ENCODE measurements at places on chromosomes 4 and X.
A peak's percentile ranks its signal among the peaks of the same experiment; 100 is the strongest.

- DNase-seq = no peak
Measured at GRCh38 chr4:41358647-41359421, 102.1 kb downstream of the UCHL1 start.

- DNase-seq = no peak
Measured at GRCh38 chr4:16271411-16271810, 45.1 kb upstream of the TAPT1 start.

DNA sequence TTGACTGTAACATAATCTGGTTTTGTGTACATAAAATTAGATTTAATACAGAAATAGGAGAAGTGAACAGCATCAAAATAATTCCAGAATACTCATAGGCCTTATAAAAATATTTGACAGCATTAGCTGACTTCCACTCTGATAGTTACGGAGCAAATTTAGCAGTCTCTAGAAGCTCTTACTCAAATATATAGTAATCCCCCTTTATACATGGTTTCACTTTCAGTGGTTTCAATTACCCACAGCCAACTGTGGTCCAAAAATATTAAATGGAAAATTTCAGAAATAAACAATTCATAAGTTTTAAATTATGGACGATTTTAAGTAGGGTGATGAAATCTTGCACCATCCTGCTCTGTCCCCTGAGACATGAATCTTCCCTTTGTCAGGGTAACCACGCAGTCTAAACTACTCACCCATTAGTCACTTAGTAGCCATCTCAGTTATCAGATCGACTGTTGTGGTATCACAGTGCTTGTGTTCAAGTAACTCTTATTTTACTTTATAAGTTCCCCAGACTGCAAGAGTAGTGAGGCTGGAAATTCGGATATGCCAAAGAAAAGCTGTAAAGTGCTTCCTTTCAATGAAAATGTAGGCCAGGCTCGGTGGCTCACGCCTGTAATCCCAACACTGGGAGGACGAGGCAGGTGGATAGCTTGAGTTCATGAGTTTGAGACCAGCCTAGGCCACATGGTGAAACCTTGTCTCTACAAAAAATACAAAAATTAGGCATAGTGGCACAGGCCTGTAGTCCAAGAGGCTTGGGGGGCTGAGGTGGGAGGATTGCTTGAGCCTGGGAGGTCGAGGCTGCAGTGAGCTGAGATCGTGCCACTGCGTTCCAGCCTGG, 17.2 kb upstream of the RTL9 start:
- DNase-seq = no peak

- no peak for DNase-seq
Measured at GRCh38 chr4:1021386-1022050, 10.1 kb downstream of the FGFRL1 start.

- DNase-seq = no peak
Measured at GRCh38 chrX:139815771-139816170, 107.8 kb upstream of the MCF2 start.

- no peak for DNase-seq
Measured at GRCh38 chr4:109248322-109248900, 54.0 kb downstream of the COL25A1 start.

DNA sequence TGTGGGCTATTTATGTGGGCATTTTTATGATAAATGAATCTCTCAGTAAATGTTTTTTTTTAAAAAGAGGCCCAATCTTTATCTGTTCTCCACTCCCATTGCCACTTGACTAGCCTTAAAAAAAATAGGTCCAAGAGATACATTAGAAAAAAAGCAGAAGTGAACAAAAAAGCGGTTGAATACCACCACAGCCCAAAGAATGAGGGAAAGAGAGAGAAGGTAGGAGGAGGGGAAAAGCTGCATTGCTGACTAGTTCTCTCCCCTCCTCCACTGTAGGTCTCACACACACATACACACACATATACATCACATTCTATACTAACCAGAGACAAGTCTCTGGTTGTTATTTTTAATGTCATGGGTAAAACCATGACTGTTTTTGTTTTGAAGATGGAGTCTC, 95.8 kb upstream of the IL13RA1 start:
- DNase-seq = no peak

DNA sequence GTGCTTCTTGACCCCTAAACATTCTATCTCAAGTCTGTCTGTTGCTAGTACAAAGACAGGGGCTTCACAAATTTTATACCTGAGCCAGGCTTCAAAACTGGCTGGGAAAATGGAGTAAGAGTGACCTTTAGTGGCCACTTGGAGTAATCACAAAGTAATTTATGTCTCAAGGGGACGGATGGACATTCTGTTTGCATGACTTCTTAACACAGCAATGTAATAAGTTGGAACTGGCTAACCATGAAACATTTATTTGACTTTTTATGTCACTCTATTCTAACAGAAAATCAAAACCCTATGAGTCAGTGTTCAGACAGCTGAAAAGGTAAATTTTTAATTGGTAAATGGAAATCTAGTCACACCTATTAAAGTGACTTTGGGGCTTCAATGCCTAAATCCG, 600.6 kb downstream of the ANKRD50 start:
- DNase-seq = no peak

- DNase-seq = no peak
Measured at GRCh38 chr4:185229021-185229818, 19.8 kb downstream of the SNX25 start.

DNA sequence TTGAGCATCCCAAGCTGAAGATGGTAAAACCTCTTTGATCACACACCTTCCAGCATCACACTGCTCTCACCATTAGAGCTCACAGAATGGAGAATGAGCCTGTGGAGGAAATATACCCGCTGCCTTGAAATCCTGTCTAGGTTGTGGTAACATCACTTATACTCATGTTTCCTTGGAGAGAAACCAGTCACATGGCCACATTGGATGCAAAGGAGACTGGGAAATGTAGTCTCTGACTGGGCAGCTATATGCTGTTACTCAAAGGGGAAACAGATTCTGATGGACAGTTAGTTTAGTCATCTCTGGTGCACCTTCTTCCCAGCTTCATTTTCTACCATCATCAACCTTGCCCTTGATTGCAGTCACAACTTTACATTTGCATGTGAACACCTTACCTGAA, 286.3 kb downstream of the ANKRD50 start:
- no peak for DNase-seq

- no peak for DNase-seq
Measured at GRCh38 chr4:41143311-41144039, 70.9 kb downstream of the APBB2 start.

DNA sequence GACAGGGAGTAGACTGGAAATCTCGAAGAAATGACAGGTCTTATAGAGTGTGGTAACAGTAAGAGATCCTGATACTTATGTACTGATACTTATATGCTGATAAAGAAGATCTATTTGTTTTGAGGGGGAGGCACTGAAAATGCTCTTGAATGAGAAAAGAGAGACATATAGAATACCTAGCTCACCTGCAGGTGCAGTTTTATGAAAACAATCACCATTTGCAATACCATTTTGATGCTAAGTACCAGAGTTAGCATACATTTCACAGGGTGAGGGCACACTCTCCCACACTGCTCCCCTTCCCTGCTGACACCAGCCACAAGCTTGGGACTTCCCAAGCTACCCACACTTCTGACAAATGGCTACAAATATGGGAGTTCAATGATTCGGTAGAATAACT, 1490.1 kb upstream of the IGFBP7 start:
- DNase-seq = no peak

- no peak for DNase-seq
Measured at GRCh38 chr4:124867536-124867935, 155.0 kb upstream of the ANKRD50 start.

DNA sequence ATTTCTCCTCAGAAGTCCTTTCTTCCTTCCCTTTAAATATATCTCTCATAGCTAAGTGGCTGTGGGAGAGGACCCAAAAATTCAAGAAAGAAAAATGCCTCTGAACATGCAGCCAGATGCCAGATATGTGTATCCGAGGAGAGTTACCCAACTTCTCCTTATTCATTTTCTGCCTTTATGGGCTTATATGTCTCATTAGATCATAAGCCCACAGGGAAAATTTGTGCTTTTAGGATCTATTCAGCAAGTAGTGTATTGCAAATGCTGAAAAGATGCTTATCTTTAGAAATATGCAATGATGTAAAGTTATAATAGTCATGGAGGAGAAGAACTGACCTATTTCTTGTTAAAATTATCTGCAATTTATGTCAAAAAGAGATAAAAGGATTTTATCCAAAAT, 371.8 kb upstream of the NOCT start:
- no peak for DNase-seq

DNA sequence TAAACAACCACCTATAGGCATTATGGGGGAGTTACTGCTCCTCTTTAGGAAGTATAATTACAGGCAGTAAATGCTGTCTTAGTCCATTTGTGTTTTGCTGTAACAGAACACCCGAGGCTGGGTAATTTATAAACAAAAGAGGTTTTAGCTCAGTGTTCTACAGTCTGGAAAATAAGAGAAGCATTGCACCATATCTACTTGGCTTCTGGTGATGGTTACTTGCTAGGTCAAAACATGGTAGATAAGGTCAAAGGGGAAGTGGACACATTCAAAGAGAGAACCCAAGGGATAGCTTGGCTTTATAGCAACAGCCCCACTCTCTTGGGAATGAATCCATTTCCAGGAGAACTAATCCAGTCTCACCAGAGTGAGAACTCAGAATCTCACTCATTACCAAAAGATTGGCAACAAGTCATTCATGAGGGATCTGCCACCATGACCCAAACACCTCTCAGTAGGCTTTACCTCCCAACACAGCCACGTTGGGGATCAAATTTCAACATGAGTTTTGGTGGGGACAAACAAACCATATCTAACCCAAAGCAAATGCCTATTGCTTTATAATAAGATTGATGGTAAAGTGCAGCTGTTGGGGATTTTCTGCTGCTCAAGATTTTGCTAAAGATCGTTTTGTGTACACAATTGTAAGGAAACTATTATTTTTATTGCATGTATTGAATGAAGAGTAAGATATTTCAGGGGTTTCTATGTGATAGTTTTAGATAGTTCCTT, 32.6 kb downstream of the STAG2 start:
- DNase-seq = no peak

DNA sequence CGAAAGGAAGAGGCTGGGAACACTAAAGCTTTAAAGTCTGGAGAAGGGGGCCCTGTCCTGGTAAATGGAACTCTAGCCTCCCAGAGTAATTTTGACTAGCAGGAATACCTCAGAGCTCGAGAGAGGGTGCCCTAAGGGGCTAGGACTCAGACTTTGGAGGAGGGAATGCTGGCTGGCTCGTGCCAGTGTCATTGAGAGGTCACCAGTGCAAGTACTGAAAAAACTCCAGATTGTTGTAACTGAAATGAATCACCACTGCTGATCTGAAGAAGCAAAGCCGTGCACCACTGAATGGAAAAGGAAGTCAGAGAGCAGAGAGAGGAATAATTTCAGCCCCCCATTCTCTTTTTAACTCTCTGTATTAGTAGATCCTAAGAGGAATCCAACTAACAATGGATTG, 690.2 kb downstream of the FAT4 start:
- no peak for DNase-seq

DNA sequence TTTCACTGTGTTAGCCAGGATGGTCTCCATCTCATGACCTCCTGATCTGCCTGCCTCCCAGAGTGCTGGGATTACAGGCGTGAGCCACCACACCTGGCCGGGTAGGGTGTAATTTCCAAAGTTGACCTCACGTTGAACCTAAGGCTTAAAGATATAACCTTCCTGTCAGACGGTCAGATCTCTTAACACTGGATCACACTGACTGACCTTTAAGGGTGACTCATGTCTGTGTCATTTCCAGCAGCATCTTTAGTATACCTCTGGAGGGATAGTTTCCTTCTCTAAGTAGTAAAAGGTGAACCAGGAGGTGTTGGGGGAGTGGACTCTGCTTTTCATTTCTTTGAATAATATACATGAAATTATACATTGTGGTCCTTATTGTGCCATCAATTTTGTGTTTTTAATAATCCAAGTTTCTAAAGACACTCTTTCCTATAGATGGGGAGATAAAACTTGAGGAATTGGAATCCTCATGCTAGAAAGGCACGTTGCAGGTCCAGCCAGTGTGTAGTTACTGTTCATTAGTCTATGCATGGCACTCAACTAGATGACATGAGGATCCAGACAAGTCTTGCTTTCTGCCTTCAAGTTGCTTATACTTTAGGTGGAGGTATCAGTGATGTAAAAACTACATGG, 45.7 kb downstream of the ARHGAP10 start:
- no peak for DNase-seq

- peak; percentile 94 for DNase-seq
Measured at GRCh38 chrX:53281321-53281822, at the start of gene IQSEC2. Gene IQSEC2 (minus strand): TSS chrX:53281584.

- DNase-seq = no peak
Measured at GRCh38 chr4:92455951-92456350, 152.2 kb downstream of the GRID2 start.

DNA sequence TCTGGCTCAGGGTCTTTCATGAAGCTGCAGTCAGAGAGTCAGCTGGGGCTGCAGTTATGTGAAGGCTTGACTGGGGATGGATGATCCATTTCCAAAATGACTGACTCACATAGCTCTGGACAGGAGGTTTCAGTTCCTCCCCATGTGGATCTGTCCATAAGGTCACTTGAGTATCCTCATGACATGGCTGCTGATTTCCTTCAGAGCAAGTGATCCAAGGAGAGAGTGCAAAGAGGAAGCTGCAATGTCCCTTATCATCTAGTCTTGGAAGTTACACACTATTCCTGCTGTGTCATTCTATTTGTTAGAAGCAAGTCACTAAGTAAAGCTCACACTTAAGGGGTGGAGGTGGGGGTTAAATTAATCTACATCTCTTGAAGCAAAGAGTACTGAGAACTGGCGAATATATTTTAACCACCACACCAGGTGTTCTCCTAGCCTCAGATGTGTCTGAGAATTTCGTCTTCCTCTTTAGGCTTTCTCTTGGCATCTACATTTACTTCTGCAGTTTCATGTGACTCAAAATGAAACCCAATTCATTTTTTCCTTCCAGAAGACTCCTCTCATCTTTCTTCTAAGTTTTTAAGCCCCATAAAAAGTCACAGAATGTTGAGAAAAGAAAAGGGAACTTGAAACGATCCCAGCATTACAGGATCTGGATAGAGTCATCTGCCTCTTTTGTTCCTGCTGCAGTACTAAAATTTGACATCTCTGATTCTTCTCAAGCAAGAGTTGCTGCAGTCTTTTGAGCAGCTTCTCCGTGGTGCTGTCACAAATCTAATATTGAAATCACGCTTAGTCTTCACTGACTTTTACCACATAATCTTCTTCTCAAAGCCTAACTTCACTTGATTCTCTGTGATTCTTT, 3.8 kb upstream of the GRPR start:
- no peak for DNase-seq

GRCh38 chr4:142976482-142976881, 130.4 kb upstream of the INPP4B start:
- DNase-seq = no peak

DNA sequence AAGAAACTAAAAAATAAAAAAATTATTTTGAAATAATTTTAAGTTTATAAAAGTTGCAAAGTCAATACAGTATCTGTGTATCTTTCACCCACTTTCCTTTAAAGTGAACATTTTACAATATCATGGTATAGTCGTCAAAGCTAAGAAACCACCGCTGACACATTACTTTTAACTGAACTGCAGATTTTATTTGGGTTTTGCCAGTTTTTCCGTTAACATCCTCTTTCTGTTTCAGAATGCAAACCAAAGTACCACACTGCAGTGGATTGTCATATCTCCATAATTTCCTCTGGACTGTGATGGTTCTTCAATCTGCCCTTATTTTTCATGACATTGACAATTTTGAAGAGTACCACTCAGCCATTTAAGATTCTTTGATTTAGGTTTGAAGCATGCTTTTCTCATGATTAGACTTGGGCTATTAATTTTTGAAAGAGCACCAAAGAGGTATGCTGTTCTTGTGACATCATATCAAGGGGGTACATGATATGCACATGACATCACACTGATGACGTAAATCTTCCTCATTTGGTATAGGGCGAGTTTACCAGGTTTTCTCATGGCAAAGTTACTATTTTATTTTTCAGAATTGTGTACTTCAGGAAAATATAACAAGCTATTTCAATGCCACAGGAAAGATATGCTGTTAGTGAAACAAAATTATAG, 3.6 kb upstream of the CXCL1 start:
- no peak for DNase-seq
